Stimulated activated CD8-positive, alpha-beta memory T cell treated with anti-CD3 and anti-CD28 coated beads, Interleukin-15, amount 100 ng/mL, for 24 hours (primary cell): ENCODE measurements at places on chromosomes 11 and 22.

DNA sequence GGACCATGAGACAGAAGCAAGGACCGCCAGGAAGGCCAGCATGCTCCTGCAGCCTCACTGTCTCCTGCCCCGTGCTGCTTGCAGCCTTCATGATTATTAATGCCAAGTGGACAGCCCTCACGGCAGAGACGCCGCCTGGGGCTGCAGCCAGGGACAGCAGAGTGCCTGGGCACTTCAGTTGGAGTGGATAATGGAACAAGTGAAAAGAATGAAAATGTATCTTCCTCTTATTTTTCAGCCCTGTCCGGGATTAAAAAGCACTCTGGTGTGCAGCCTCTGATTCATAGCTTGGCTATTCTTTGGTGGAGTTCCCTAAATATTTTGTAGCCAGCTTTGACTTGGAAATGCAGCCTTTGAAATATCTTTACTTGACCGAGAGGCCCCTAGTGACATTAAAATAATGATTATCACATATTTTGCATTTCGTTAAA, 1404.2 kb downstream of the BRD1 start:
- no peak for DNase-seq

- no peak for DNase-seq
These were observed 788.3 kb downstream of the NTM start for GRCh38 chr11:132158696-132159095.

- DNase-seq = no peak
These were observed 1.5 kb downstream of the APOBEC3H start for GRCh38 chr22:39098576-39098975.

DNA sequence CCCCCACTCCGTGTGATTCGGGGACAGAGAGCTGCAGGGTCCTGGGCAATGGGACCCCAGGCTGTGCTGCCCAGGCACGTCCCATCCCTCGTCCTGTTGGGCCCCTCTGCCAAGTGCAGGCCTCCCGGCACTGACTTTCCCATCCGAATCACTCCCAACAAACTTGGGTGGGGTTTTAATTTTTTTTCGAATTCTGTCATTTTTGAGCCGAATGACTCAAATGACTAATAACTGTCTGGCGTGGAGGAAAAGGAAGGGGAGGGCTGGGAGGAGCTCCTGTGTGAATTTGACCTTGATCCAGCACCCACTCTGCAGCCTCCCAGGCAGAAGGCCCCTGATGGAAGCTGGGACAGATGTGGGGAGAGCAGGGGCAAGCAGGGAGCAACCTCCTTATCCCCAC, 1173.2 kb downstream of the BRD1 start:
- DNase-seq = no peak

GRCh38 chr11:61297341-61297740, 2.2 kb upstream of the VWCE start:
- DNase-seq = no peak

DNA sequence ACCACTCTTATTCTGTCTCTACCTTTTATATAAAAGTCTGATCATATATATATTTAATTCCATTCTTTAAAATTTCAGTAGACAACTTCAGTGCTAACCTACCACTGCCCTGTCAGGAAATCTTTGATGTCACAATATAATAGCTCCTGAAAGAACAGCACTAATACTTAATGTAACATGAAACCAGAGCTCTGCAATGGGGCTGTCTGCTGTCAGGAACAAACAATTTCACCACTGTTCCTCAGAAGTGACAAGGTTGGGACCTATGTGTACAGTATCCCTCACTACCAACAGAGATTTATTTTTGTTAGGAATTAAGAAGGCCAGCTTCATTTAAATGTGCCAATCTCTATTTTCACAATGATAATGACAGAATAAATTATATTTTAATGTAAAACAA, 165.5 kb upstream of the C11orf58 start:
- DNase-seq = no peak

- DNase-seq = no peak
These were observed 122.3 kb downstream of the BRD1 start for GRCh38 chr22:49705216-49705971.

- DNase-seq = no peak
These were observed 9.6 kb upstream of the NRIP3 start for GRCh38 chr11:9013373-9013772.

- no peak for DNase-seq
These were observed 52.9 kb downstream of the SGSM3 start for GRCh38 chr22:40423310-40423688.

DNA sequence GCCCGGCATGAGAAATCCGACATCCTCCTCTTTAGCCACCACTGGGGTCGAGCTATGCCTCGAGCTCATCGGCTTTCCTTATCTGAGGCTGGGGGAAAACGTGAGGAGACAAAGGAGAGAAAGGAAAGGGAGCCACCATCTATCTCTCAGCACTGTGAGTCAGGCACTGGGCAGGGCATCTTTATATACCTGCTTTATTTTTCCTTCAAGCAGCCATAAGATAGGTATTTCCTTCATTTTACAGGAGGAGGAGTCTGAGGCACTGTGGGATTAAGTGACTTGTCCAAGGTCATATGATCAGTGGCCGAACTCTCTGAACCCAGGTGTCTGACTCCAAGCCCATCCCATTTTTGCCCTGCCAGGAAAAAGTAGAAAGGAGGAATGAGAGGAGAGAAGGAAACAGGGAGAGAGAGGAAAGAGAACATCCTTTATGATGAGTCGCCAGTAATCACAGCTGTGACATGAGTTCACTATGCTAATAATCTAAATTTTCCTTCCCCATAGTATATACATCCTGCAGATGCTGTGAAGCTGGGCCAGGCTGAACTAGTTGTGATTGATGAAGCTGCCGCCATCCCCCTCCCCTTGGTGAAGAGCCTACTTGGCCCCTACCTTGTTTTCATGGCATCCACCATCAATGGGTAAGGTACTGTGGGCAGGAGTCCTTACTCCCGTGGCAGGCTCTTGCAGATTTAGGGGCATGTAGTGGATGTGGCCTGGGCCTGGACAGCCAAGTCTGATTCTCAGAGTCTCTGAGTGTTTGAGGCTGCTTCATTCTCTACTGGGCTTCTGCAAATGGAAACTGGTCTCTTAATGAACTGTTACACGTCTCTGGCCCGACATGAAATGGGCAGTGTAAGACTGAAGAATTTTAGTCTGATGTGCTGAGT, 21.8 kb downstream of the NAT10 start:
- DNase-seq = no peak

DNA sequence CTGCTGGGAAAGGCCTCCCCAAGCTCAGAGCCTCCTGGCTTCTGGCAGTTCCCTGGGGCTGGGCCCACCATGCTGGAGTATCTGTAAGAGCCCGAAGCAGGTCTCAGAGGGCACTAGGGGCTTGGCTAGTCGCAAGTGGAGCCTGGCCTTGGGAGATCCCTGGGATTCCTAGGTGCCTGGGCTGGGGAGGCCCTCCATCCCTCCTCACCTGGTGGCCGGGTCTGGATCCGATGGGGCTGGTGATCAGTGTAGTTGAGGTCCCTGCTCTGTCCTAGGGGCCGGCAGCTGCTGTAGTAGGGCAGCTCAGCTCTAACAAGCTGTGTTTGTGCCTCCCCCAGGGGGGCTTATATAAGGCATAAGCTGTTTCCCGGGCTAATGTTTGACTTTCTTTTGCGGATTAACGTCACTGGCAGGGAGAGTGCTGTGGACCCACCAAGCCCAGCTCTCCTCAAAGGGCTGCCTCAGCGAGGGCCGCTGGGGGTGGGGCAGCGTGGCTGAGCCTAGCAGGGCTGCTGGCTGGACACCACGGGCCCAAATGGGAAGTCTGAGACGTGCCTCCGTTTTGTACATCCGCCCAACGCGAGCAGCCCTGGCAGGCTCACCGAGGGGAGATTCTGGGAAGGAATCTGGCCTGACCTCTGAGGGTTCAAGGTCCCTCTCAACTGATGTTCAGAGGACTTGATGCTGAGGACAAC, at the start of gene SLC22A8:
TSS of gene SLC22A8 (minus strand) at position 321 of the 695 bp plus-strand sequence. CDS start 883 bp downstream, outside the sequence.
- DNase-seq = no peak

DNA sequence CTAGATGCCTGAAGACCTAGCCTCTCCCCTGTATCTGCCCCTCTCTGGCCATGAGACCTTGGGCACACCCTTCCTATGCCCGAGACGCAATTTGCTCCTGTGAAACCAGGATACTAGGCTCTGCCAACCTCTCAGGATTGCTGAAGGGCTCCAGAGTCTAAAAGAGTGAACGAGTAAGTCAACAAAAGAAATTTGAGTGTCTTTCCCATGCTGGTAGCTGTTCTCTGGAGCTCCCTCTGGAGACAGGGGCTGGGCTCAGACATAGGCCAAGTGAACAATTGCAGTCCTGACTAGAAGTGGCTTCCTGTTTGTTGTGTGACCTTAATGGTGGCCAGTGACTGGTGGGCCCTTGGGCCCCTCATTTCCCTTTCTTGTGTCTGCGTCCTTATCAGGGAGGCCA, 189.0 kb upstream of the NARS2 start:
- no peak for DNase-seq

DNA sequence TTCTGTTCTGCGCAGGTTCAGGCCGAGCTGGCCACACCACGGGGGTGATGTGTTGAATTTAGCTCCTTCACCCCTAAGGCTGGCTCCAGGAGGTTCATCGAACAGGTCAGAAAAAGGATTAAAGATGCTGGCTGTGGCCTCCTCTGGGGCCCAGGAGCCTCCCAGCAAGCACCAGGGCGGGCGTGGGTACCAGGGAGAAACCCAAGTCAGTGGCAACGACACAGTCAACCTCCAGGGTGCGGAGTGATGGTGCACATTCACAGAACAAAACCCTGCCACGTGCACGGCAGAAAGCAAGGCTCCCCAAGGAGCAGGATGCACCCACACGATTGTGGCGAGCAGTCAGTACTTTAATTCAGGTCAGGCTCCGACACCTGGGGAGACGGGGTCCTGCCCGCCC, 10.8 kb downstream of the C11orf24 start:
- DNase-seq = no peak

DNA sequence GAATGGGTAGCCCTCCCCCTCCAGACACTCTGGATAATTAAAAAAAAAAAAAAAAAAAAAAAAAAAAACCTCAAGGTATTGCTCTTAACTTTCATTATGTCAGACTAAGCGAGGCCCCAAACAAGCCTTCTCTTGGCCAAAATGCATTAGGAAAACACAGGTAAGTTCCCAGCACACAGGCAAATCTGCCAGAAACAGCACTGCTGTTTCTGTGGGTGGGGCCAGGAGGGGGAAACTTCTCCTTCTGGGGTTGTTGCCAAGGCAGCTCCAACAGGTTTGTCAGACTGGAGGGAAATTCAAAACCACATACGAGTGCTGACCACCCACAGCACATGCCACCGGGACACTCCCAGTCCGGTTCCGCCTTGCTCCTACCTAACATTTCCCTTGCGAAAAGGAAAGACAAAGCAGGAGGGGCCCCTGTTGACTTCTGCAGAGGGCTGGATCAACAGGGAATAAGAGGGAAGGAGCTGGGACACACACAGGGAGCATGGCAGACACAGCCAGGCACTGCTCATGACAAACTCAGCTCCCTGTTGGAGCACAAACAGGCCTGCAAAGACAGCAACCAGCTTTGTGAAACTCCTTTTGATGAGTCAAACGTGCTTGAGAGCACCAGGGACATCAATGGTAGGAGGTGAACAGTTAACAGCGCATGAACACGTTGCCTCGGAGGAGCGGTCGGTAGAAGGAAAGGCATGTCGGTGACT, 55.0 kb downstream of the MYH9 start:
- no peak for DNase-seq

- DNase-seq = no peak
These were observed 1.3 kb downstream of the RNF169 start for GRCh38 chr11:74749965-74750296.

GRCh38 chr11:64237484-64237951, 3.1 kb downstream of the VEGFB start:
- DNase-seq = no peak

- DNase-seq = no peak
These were observed 9.2 kb downstream of the PVALB start for GRCh38 chr22:36807627-36808026.

DNA sequence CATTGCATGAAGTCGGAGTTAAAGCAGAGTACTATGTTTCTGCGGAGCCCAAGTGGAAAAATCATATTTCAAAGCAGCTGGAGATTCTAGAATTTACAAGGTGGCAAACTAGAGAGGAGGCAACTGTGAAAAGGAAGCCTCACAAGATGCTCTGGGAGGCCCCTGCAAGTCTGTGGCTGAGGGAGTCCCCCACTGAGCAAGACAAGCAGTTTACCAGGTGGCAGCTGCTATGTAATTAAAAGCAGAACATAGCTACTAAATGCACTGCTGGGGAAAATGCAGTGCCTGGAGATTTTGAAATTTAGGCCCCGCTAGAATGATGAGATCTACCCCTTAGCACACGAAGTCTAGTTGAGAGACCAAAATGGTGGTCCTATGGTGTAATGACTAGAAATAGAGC, 728.0 kb downstream of the OPCML start:
- DNase-seq = no peak

DNA sequence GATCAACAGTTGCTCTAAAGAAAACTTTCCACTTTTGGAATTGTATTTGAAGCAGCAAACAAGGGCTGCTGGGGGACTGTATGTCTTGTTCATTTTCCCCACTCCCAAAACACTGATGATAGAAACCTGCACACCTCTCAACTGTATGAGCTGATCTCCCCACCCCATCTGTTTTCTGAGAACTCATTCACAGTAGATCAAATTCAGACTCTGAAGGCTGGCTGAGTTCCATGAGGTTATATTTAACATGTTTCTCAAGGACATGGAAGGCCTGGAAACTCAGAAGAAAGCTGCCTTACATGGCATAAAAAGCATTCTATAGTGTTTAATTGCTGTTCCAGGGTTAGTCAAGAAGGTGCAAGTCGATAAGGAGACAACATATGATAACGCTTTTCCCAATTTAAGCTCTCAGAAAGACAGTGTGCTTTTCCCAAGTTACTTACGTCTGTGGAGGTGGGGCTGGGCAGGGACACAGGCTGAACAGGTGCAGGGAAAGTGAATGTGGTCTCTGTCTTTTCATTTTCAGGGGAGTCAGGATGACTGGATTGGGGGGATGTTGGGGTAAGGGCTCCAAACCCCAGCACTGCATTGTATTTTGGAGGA, 23.0 kb downstream of the LARGE2 start:
- no peak for DNase-seq

DNA sequence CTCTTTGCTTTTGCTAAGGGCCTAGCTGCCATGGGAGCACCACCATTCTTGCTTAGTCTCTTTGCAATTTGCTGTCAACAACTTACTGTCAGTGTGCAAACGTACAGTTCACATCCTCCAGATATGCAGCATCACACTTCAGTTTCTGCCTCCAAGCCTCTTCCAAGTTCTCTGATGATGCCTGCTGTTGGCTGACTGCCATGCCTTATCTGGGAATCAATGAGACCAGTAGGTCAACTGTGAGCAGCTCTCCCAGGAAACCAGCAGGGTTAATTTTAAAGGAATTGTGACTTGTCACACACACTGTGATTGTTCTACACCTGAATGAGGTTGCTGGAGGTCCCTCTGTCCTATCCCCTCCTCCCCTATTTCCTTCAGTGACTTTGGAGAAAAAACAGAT, 56.0 kb downstream of the COPB1 start:
- no peak for DNase-seq

- DNase-seq = no peak
These were observed 34.7 kb downstream of the MMP20 start for GRCh38 chr11:102590276-102591049.
